ENCODE measurements at places on chromosomes 12 and 14. TPM values are rescaled to one million over a fixed set of nuclear protein-coding genes. Genes with fewer than 3 reads are reported as not detected.

Gene SYT10
- polyA plus RNA-seq: 0.01 TPM

GRCh38 chr14:60008042-60008441 lies 83.7 kb upstream of the PCNX4 start:
- H3K27me3 ChIP-seq: no peaks in the 10 kb centered on the region
- H3K27ac ChIP-seq: no peak overlapping the region
- no peak overlapping the region for H3K4me3 ChIP-seq
- DNase-seq: no peak

- DNase-seq: no peak
- no peak overlapping the region for H3K4me3 ChIP-seq
- H3K27me3 ChIP-seq: no peaks in the 10 kb centered on the region
- no peaks in the 10 kb centered on the region for H3K4me1 ChIP-seq
- no peak overlapping the region for H3K27ac ChIP-seq
- H3K36me3 ChIP-seq: no peaks in the 10 kb centered on the region
Measured at GRCh38 chr12:18206198-18206597, 55.1 kb upstream of the PIK3C2G start.

GRCh38 chr12:45517381-45517780 lies 212.1 kb upstream of the ARID2 start:
- no peaks in the 10 kb centered on the region for H3K36me3 ChIP-seq
- no peak overlapping the region for H3K27ac ChIP-seq
- no peak overlapping the region for H3K4me3 ChIP-seq
- no peaks in the 10 kb centered on the region for H3K27me3 ChIP-seq
- DNase-seq: peak; percentile 7
- H3K4me1 ChIP-seq: no peaks in the 10 kb centered on the region

- H3K27me3 ChIP-seq: no peaks in the 10 kb centered on the region
- peak; percentile 84 for DNase-seq
- peaks cover 17% of the 10 kb centered on the region for H3K4me1 ChIP-seq
- H3K4me3 ChIP-seq: no peak overlapping the region
- H3K27ac ChIP-seq: no peak overlapping the region
Measured at GRCh38 chr12:26271889-26272492, 76.6 kb downstream of the SSPN start.

DNA sequence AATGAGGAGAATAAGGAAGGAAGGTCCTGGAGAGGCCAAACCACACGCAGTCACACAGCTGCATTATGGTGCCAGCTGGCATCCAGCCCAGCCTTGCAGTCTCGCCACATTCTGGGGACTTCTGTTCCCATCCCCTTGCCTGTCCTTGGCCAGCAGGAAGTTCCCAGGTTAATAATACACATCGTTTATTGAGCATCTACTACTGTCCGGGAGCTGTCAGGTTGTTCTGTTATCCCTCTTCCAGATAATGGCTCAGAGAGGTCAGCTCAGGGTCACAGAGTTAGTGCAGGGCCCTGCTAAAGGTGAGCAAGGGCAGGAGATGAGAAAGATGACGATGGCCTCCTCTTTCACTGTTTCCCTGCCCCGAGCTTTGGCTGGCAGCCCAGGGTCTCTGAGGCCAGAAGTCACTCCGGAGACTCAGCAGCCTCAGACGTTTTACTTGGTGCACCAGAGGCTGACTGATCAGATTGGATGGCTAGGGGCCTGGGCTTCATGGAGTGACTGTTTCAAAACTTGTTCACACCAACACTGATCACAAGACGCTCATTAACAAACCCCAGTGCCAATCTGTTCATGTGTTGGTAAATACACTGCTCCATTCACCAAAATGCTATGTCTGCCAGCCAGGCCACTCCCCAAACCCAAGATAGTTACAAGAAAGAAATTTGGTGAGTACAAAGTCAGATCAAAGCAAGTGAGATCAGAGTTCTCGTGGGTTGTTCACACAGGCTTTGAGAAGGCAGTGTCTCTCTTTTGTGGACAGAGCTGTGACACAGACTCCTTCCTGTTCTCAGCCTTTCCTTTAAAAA lies 79.2 kb downstream of the B4GALNT3 start:
- no peaks in the 10 kb centered on the region for H3K4me1 ChIP-seq
- no peaks in the 10 kb centered on the region for H3K36me3 ChIP-seq
- peak; percentile 77 for DNase-seq

DNA sequence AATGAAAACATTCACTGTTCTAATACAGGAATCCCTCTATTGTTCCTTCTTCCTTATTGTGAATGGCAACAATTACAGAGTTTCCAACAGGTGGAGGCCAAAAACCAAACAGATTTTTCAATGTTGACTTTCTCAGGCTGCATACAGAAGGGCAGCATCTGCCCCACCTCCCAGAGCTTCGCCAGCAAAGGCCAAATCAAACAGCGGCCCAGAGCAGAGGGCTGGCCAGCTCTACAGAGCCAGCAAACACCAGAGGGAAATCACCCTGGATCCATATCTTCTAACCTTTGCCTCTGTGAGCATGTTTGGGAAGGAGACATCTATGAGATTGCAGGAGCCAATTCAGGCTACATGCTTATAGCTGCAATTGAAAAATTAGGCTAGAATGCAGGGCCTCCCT lies 4.4 kb upstream of the CRACR2A start:
- DNase-seq: no peak
- peaks cover 3% of the 10 kb centered on the region for H3K4me1 ChIP-seq
- H3K27ac ChIP-seq: no peak overlapping the region
- H3K4me3 ChIP-seq: no peak overlapping the region
- H3K27me3 ChIP-seq: no peaks in the 10 kb centered on the region

GRCh38 chr14:23441076-23441475 lies 5.6 kb upstream of the MYH7 start:
- peak; percentile 31 for DNase-seq
- H3K4me3 ChIP-seq: no peak overlapping the region
- H3K27ac ChIP-seq: no peak overlapping the region
- peaks cover 7% of the 10 kb centered on the region for H3K4me1 ChIP-seq
- H3K36me3 ChIP-seq: no peaks in the 10 kb centered on the region
- no peaks in the 10 kb centered on the region for H3K27me3 ChIP-seq

GRCh38 chr14:104306450-104307040 lies 168.2 kb downstream of the KIF26A start:
- peaks cover 23% of the 10 kb centered on the region for H3K4me1 ChIP-seq
- H3K4me3 ChIP-seq: no peak overlapping the region
- DNase-seq: no peak
- no peak overlapping the region for H3K27ac ChIP-seq
- H3K36me3 ChIP-seq: no peaks in the 10 kb centered on the region
- H3K27me3 ChIP-seq: no peaks in the 10 kb centered on the region

Measured in lung (tissue), 17 donors.